Stimulated activated CD4-positive, alpha-beta T cell treated with anti-CD3 and anti-CD28 coated beads, Interleukin-2, amount 100 ng/mL, for 24 hours (primary cell): ENCODE measurements at places on chromosomes 11 and 22.

DNA sequence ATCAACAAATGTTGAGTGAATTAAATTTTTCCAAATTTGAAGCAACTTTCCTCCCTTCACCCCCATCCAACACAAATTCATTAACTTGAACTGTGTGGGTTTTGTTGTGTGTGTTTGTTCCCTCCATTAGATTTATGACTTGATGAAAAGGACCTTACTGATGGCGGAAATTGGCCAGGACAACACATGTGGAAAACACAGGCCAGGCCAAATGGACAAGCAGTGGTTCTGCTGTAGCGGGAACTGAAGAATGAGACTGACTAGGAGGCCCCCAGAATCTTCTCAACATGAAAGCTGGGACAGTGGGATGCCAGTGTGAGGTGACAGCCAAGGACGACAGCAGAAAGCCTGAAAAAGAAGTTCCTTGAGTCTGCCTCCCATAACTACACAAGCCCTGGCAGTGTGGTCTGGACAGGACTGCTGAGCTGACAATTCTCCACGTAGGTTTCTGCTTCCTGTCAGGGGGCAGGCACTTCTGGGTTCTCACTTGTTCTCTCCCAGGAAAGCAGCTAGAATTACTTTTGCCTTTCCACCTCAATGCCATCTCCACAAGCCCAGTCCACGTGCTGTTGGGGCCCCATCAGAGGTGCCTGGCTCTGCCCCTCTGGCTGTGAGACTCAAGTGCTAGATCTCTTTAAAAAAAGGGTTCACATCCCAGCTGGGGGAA is 94.3 kb downstream of the ETS1 start:
- DNase-seq: no peak

GRCh38 chr11:71180694-71181470 is 71.5 kb downstream of the SHANK2 start:
- DNase-seq: no peak

GRCh38 chr11:26964339-26964738 is 29.6 kb upstream of the FIBIN start:
- DNase-seq: no peak

DNA sequence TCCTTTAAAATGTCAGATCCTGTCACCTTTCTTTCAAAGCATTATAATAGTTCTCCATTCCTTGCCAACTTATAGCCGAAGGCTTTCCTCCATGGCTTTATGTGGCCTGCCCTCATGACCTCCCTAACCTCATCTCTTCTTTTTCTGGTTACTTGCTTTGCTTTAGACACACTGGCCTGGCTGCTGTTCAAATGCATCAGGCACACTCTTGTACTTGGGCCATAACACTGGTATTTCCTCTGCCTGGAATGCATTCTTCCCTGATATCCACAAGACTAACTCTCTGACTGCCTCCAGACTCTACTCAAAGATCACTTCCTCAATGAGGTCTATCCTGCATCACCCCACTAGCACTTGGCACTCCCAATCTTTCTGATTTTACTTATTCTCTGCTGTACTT is 710.3 kb downstream of the KCNA4 start:
- DNase-seq: no peak

- DNase-seq: no peak
Measured at GRCh38 chr11:47399860-47400767, 8.3 kb upstream of the SLC39A13 start.

- no peak for DNase-seq
Measured at GRCh38 chr11:93537049-93537448, 6.1 kb downstream of the SMCO4 start.

- DNase-seq: no peak
Measured at GRCh38 chr11:72179804-72180396, 12.0 kb upstream of the FOLR1 start.

GRCh38 chr22:29060251-29060869 is 1.3 kb downstream of the C22orf31 start:
- no peak for DNase-seq

- peak; percentile 37 for DNase-seq
Measured at GRCh38 chr22:45218976-45219375, 21.7 kb downstream of the KIAA0930 start.

DNA sequence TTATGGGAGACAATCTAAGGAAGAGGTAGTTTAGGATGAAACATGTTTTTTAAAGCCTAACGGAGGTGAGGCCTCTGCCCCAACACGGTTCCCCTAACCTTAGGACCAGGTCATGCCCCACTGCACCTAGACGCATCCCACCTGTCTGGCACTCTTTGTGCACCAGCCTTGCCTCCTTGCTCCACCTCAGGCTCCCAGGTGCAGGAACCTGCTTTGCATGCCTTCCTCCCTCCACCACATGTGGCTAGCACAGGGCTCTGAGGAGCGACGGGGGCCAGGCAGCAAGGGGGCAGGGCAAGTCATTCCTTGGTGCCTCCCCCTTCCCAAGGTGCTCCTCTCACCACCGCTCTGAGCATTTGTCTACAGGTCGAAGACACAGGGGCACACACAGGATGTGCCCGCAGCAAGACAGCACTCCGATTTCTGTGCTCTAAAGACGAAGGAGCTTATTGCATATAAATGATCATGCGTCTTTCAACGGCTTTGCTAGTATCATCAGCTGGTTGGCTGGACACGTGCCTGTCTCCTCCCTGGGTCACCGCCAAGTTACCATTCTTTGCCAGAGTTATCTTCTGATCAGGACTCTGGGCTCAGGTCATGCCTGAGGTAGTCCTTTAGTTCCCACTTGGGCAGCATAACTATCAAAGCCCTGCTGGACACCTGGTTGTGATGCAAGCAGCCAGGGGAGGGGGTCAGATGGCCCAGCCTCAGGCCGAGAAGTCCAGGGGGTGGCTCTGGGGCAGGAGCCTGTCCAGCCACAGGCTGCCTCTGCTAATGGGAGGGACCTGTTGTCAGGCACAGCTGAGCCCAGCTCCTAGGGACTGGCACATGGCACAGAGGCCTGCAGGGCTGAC is 172.0 kb upstream of the NTM start:
- no peak for DNase-seq

DNA sequence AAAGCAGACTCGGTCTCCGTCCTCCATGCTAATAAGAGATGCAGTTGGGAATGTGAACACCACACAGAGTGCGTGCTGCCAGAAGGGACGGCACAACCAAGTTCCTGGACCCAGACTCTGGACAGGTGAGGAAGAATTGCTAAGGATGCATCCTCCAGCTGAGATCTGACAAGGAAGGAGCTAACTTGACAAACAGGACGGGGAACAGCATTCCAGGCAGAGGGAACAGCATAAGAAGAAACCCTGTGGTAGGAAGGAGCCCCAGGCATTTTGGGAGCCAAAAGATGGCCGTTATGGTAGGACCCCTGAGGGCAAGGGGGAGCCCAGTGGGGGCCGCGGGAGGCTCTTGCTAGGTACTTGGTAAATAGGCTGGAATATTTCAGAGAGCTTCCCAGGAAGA is 6.0 kb downstream of the OSM start:
- DNase-seq: no peak

DNA sequence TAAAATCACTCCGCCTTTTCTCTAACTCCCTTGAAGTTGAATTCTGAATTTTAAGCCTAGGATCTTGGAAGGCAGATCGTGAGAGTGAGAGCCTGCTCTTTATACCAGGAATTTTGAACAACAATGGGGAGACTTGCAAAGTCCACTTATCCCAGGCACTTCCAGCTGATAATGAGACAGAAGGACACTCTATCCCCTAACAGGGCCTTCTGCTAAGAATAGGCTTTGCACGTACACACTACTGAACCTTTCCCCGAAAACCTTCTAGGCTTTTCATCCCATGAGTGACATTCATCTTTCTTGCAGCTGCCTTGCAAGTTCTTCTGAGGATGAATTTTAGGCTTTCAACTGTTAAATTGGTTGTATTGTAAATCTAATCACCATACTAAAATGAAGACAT is 44.0 kb upstream of the WT1 start:
- no peak for DNase-seq

- no peak for DNase-seq
Measured at GRCh38 chr11:94007906-94008305, 13.2 kb upstream of the HEPHL1 start.

- no peak for DNase-seq
Measured at GRCh38 chr11:86902345-86902744, 52.9 kb downstream of the FZD4 start.

DNA sequence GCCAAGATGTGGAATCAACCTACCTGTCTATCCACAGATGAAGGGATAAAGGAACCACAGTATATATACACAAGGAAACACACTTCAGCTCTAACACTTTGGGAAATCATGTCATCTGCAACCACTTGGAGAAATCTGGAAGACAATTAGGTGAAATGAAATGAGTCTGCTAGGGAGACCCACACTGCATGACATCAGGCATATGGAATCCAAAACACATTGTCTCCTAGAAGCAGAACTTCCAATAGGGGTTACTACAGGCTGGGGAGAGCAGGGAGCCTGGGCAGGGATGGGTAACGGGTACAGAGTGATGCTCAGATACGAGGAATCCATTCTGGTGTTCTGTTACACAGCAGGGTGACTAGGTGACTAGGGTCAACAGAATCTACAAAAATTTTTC is 18.3 kb downstream of the RGL4 start:
- no peak for DNase-seq

DNA sequence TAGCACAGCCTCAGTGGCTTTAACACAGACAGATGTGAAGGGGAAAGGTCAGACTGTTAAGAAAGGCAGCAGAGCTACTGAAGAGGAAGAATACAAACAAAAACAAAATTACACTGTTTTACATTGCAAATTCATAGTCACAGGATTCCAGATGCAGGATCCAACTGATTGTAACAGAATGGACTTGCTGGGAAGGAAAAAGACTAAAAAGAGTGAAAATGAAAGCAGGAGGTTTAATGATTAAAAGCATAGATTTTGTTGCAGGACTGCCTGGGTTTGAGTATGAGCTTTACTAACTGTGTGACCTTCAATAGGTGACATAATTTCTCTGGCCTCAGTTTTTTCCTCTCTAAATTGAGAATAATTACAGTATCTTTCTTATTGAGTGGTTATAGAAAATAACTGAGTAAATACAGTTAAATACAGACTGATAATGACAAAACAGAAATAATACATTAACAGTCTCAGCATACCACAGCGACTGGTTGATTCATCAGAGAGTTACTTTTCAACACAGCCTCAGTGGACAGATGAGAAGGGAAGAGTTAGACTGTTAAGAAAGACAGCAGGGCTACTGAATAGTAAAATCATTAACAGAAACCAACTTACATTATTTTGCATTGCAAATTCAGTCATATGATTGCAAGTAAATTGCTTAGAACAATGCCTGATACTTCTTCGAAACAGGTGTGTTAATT is 704.2 kb upstream of the TENM4 start:
- no peak for DNase-seq

GRCh38 chr22:31248965-31249958 is 37.2 kb downstream of the LIMK2 start:
- no peak for DNase-seq

DNA sequence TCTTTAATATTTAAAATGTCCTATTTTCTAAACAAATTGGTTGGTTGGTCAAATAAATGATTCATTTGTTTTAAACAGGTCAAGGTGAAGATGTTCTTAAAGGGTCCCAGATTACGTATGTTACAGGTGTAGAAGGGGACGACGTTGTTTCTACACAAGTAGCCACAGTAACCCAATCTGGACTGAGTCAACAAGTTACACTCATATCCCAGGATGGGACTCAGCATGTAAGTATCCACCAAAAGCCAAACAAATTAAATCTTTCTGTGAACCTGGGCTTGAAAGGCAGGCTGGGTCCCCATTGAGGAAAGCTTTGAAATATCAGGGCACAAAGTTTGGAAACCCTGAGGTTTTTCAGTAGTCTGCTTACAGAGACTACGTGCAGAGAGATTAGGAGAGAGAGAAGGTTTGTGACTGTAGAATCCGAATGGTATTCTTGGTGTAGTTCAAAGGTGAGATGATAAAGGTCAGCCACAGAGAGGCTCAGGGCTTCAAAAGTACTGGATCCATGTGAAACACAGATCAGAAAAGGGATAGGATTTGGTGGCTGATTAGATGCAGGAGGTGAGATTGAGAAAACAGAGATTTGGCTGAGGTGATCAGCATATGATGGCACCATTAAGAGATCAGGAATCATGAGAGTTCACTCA is 51.7 kb downstream of the ZNF143 start:
- DNase-seq: no peak

GRCh38 chr11:73367482-73368024 is 8.6 kb upstream of the RELT start:
- DNase-seq: peak; percentile 25

GRCh38 chr22:23315341-23315917 is 135.1 kb downstream of the BCR start:
- peak; percentile 67 for DNase-seq

- DNase-seq: peak; percentile 47
Measured at GRCh38 chr11:2940147-2940920, 11.1 kb upstream of the PHLDA2 start.

DNA sequence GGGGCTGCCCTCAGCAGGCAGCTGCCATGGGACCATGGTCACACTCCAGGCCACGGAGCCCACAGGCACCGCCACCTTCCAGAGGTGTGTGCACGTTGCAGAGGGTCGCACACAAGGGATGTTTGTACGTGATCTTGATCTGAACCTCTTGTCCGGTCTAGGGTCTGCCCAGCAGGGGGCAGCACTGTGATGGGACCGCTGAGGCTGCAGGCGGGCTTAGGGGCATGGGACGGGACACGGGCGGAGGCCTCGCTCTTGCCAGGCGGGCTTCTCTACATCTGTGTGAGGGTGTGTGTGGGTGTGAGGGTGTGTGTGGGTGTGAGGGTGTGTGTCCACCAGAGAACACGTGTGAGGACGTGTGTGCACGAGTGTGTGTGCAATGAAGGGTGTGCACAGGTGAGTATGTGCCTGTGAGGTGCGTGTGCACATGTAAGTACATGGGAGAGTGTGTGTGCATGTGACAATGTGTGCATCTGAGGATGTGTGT is 52.4 kb downstream of the CACNA1I start:
- DNase-seq: peak; percentile 80

GRCh38 chr22:47407461-47408025 is 645.1 kb downstream of the TBC1D22A start:
- DNase-seq: no peak

GRCh38 chr11:97908354-97908753 is 1112.4 kb upstream of the CNTN5 start:
- no peak for DNase-seq

DNA sequence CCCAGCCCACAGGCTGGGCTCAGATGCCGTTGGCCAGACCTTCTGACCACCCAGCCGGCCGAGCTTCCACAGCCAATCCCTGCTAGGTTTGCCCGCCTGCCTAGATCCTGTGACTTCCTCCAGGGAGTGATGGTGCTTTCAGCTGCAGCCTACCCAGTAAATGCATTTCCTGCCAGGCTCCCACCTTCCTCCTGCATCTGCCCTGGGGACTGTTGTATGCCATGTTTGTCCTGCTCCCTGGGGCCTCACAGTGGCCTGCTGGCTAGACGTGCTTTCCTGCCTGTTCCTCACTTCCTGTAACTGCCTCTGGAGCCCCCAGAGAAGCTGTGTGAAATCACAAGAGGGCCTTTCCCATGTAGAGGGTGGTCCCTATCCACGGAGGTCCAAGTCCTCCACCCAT is 86.2 kb downstream of the GALNT18 start:
- no peak for DNase-seq
